Lower leg skin (tissue), 4 donors: ENCODE measurements at places on chromosomes 3 and 15. TPM values are rescaled to one million over a fixed set of nuclear protein-coding genes. Genes with fewer than 3 reads are reported as not detected.

DNA sequence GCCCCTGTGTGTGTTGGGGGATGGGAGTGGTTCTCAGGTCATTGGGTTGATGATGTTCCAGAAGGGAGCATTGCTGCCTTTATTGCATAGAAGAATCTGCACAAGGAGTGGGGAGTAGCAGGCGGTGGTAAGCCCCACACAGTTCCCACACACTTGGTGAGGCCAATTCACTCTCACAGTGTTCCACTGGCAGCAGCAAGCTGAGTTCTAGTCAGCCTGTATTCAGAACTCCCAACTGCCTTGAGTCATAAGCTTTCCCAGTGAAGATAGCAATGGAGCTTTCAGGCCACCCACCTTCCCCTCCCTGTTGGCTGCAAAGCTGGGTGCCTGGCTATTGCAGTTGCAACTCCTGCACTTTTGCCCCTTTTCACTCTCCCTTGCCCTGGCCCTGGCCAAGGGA is 181.1 kb upstream of the RBMS3 start:
- no peak for DNase-seq

DNA sequence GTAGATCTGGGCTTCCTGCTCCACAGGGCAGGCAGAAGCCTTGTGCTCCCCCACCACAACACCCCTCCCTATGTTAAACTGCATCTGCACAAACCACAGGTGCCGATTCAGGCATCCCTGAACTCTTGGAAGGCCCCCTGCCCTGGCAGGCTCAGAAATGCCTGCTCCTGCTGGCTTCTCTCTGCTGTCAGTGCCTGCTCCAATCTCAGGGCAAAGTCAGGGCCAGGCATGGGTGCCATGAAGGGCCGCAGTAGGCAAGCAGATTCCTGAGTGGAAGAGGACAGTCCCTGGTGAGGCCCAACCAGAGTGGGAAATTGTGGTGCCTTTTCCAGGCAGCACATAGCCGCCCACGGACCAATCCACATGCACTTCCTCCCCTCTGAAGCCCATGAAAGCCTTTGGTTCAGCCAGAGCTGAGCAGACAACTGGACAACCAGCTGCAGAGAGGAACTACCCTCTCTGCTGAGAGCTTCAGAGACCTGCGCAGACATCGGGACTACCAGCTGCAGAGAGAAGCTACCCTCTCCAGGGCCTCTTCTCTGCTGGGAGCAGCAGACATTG is 13.6 kb downstream of the PRR20G start:
- no peak for DNase-seq

DNA sequence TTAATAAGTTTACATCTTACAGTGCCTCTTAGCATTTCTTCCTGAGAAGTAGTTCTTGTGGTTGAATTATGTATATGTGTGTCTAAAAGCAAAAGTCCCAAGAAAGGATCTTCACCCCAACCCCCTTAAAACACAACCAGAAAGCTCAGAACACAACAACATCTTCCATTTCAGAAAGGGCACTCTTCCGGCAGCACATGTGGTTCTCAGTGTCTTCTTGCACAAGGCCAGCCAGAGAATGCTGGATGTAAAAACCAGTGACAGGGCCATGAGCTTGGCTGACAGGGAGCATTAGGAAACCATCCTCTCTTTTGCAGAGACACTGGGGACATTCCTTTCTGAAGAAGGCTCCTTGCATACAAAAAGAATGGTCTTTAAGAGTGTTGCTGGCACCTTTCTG is 45.0 kb downstream of the EEFSEC start:
- DNase-seq: no peak

- no peak for DNase-seq
Observed at GRCh38 chr3:169602482-169602881, 61.0 kb downstream of the MECOM start.

GRCh38 chr3:168249205-168249549 is 153.5 kb upstream of the GOLIM4 start:
- no peak for DNase-seq

DNA sequence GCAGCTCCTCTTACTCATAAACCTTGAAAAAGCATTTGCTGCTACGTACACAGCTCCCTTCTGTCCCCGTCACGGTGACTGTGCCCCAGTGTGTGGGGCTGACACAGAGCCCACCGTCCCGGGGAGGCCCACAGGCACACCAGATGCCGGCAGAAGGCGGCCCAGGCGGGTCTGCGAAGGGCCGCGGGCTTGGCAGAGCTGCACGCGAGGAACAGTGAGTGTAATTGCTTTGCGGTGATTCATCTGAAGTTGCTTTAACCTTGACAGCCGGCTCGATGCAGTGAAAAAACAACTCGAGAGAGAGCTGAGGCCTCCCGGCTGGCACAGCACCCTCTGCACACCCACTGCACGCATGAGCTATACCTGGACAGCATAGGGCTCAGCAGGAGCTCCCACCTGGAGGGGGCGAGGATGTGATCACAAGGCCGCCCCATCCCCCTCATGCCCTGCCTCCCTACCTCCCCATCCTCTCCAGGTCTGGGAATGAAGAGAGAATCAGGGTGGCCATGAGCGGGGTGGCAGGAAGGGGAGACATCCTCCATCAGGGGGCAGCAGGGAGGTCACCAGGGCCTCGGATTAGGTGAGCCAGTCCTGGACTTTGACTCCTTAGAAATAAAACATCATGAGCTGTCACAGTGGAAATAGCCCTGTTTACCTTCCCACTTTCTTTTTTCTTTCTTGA is 172.7 kb downstream of the MEGF11 start:
- no peak for DNase-seq

- DNase-seq: no peak
Observed at GRCh38 chr3:12946649-12947316, 105.4 kb upstream of the RPL32 start.

- DNase-seq: no peak
Observed at GRCh38 chr15:31345606-31346366, 19.2 kb downstream of the KLF13 start.

DNA sequence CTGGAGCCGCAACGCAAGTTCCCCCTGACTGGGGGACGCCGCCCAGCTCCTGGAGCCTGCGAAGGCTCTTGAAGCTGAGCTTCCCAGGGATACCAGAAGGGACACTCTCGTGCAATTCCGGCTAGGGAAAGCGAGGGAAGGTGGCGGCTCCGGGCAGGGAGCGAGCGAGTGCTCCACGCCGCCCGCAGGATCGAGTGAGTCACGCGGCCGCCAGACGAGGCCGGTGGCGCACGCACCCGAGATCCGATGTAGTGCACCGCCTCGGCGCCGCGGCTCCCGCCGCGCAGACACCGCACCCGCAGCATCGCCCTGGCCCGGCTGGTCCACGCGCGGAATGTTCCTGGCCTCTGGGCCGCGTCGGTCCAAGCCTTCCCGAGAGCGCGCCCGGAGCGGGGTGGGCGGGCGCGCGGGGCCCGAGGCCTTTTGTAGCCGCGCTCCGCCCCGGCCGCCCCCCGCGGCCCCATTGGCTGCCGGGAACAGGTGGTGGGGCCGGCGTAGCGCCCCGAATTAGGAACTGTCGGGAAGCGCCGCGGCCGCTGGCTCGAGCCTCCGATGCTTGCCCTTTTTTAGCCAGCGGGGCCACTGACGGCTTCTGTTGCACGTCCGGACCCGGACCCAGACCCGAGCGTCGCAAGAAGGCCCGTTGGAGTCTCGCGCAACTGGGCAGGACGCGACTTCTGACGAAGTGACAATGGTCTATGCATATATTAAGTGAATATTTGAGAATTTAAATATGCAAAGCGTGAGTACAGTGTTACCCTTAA is at the start of gene GATM:
Gene GATM (minus strand): TSS at position 396 of the 764 bp plus-strand sequence. CDS start 91 bp downstream, at position 305.
- DNase-seq: peak; percentile 61

- no peak for DNase-seq
Observed at GRCh38 chr3:32758375-32758753, 59.4 kb upstream of the TRIM71 start.

DNA sequence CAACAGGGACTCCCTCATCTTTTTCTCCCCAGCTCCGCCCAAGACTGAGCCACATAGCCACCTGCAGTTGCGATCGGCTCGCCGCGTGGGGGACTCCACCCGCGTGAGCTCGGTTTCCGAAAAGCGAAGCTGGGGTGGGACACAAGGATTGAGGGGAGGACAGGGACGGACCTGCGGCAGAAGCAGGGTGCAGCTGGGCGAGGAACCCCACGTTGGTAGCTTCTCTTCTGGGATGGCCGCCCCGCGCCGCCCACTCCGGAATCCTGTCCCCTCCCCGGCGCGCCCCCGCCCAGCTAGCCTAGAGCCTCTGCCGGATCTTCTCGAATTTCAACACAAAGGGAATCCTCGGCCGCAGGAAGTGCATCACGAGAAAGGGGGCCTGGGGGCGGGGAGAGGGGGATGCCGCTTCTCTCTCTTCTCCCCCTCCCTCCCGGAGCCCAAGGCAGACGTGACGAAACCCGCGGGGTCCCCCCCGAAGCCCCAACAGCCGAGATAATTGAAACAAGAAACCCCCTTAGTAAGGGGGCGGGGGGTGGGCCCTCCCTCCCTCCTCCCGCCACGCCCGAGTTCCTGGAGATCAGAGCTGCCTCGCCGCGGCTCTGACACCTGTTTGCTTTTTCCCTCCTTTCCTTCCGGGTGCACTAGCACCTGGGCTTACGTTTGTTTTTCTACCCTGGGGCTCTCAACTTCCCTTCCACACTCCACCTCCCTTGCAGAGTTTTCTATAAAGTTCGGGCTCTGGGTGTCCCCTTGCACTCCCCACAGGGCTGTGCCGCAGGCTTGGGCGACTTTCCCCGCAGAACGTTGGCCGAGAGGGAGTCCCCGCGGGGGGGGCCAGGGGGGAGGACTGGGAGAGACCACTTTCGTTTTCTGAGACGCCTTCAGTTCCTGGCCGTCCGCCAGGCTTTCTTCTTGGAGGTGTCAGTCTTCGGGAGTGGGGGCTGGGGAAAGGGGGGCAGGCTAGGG is 1.3 kb upstream of the KCNH8 start:
- peak; percentile 91 for DNase-seq

GRCh38 chr15:68417051-68417450 is 14.9 kb downstream of the ITGA11 start:
- DNase-seq: peak; percentile 40

DNA sequence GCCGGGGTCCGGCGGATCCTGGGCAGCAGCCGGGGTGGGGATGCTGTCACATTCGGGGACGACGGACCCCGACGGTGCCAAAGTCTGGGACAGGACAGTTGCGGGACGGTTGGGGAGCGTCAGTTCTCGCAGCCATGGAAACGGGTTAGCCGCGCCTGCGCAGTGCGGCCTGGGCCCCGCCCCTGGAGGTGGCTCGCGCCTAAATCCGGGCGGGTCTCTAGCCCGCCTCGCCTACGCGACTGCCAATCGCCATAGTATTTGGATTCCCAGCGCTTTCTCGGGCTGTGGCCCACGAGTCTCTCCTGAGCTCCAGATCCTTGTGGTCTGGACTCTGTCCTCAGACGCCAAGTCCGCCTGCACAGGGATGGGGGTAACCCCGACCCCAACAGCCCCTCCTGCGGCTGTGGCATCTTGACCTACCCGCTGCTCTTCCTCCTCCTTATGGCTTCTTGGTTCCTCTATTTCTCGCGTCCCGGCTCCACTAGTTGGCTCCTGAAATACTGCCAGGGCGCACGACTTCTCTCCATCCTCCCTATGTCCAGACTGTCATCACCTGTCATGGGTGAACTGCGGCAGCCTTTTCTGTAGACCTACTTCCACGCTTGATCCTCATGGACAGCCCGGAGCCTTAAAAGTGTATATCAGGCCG is at the start of gene ZMYND10:
Gene ZMYND10 (minus strand): TSS at position 147 of the 649 bp plus-strand sequence. CDS start 153 bp downstream, outside the sequence.
- DNase-seq: peak; percentile 95

DNA sequence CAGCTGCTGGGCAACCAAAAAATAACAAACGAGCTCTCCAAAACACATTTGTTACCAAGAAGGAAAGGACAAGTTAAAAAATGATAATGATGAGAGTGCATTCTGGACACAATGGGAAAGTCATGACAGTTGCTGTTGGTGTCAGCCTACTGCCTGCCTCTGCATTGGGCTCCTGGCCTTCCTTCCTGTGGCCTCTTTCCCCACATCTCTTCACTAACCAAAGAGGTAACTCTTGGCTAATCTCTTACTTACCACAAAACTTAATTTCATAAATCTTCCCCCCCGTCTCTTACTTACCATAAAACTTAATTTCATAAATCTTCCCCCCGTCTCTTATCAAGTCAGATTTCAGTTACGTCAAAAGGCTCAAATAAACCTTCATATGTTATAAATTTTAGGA is 58.6 kb downstream of the AGTR1 start:
- DNase-seq: no peak

GRCh38 chr3:9826815-9827573 is 16.8 kb downstream of the RPUSD3 start:
- no peak for DNase-seq

DNA sequence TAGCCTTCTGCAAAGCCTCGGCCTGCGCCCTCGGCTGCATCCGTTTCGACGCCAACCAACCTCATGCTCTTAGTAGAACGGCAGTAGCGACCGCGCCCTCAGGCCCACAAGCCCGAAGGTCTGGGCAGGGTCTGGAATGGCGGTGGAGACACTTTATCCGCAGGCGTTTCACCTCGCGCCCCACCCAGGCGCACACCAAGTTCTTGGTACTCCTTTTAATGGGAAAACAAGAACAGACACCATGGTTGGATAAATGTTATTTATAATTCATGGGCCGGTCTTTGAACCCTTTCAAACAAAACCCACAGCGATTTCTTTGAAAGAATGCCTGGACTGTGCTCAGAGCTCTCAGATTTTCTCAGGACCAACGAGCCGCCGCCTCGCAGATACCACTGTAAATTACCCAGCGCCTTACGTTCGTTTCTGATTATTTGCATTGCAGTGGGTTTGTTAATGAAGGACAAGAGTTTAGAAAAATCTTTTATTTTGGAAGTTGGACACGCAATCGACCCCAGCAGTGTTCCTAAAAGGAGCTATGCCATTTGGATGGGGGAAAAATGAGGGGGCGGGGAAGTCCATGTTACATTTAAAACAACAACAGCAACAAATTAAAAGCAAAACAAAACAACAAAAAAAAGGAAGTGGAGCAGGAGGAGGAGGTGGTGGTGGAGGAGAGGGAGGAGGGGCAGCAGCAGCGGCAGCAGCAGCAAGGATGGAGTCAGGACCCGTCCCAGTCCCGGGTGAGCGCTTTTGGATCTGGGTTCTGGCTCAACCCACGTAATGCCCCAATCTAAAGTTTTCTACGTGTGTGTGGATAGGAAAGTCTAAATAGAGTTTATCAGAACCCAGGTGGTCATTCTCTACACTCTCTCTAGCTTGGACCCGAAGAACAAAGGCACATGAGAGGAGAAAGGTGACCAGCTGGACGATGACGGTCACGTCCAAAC is 993 bp upstream of the ISL2 start:
- peak; percentile 81 for DNase-seq

DNA sequence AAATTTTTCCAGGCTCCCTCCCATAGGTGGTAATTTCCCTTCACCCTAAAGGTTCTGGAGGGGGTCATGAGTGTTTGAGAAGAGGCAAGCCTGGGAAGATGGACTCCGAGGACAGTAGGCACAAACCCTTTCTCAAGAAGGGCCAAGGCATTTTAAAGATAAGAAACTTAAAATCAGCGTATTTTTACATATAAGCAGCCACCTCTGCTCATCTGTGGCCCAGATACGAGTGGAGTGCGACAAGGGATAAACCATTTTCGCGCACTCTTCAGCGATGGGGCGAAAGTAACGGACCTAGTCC is 539 bp downstream of the RASSF1 start:
- DNase-seq: no peak

GRCh38 chr3:196365736-196366135 is 27.5 kb upstream of the TM4SF19 start:
- no peak for DNase-seq

Gene APBA2
- total RNA-seq: 1.9 TPM

Gene MEX3B
- 1.6 TPM for total RNA-seq

Gene IGSF10
- total RNA-seq: 1.9 TPM

Gene FHIT
- total RNA-seq: 11.0 TPM

Gene HESX1
- 2.4 TPM for total RNA-seq

Gene ZMYND10
- total RNA-seq: 0.74 TPM

Gene IL5RA
- not detected for total RNA-seq

Gene ALPK3
- total RNA-seq: 0.42 TPM

Gene SPRED1
- 11.8 TPM for total RNA-seq

Gene CDC25A
- total RNA-seq: 0.45 TPM

Gene STRA6
- total RNA-seq: not detected
